ENCODE measurements at places on chromosomes 1 and 21.

DNA sequence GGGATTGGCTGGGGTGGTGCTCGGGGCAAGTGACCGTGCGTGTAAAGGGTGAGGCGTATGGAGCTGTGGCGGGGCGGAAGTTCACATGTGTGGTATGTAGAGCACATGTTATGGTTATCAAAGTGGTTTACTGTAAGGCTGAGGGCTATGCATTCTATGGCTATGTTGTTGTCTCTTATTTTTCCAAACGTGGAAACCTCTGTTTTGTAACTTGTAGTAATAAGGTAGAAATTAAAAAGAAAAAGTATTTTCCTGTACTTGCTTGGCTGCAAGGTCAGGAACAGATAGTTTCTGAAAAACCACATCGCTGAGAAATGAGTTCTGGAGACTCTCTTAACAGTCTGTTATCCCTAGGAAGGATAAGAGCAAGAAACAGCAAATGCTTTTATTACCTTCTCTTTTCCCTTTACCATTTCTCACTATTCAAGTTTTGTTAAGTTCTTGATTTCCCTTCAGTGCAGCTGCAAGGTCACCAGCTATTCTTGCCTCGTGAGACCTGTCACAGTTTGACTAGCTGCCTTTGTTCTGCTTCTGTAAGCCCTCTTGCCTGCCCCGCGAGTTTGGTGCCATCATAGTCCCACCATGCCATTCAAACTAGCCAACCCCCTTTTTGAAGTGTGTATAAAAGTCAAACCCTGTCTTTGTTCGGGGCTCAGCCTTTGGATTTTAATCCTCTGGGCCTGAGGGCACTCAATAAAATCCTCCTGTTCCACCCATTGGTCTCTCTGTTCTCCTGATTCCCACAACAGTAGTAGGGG is 9.5 kb downstream of the RNU1-2 start:
- peak; percentile 67 for DNase-seq

- no peak for DNase-seq
These were observed 8.6 kb downstream of the ST6GALNAC3 start for GRCh38 chr1:76083189-76083588.

DNA sequence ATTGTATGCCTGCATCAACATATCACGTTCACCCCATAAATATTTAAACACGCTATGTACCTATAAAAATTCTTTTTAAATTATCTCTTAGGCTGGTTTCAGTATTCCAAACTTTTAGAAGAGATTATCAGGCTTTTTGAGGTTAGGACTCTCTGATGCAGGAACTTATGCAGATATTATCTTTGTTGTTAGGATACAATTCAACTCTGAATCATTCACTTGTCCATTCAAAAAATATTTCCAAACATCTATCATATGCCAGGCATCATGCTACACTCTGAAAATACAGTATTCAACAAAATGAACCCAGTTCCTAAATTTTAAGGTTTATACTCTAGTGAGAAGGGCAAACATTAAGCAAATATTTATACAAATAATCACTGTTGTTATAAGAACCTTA is 40.5 kb downstream of the ASH1L start:
- DNase-seq: no peak

GRCh38 chr21:30717105-30717504 is 1.5 kb downstream of the KRTAP21-3 start:
- no peak for DNase-seq

DNA sequence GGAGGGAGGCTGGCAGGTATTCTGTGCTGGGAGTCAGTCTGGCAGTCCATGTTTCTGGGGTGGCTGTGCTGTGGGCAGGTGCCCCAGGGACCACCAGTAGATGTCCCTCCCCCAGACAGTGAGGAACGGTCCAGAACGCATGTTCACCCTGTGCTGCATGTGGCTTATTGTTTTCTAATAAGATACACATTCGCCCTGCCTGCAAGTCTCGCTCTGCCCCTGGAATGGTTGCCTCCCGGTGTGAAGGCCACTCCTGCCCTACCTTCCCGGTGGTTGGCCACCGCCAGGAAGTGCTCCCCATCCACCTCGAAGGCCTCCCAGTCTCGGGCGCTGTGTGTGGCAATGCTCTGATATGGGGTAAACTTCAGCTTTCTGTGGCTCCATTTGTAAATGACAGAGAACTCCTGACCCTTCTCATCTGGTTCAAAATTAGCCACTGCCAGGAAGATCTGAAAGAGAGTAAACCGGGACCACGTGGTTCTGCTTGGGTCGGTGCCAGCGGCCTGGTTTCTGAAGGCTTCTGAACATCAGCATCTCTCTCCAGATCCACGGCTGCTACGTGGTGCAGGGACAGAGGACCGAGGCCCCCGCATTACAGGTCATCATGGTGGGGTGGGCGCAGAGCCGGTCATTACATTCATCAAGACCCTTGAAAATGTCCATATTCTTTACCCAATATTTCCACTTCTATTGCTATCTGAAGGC is 14.5 kb downstream of the KRTAP10-1 start:
- no peak for DNase-seq

GRCh38 chr1:31510853-31511789 is 65.2 kb upstream of the TINAGL1 start:
- no peak for DNase-seq

- no peak for DNase-seq
These were observed 52.1 kb downstream of the COL6A1 start for GRCh38 chr21:46033410-46034400.

DNA sequence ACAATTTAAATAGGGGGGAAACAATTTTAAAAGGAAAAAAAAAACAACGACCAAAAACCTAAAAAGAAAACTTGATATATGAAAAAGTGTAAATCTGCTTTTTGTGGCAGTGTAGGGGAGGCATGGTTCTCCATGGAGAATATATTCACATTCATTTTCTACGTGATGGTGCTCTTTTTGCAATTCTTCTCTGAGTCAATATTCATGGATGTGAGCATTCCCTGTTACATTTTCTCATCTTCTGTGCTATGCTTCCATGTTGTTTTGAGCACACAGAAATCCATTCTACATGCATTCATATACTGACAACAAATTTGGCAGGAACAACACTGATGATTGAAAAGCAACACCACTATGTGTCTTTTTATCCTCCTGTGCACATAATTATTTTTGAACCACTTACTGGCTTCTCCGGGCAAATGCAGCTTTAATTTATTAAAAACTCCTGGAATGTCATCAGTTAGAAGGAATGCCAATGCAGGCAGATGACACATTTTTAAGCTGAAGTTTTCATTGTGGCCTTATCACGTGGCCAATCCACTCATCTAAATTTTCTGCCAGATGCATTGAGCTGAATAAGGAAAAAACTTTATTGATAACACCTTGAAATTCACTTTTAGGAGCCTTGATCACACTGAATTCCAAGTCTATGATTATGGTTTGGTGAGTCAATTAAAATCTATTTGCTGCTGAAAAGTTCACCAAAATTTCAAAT is 590.6 kb downstream of the NUF2 start:
- no peak for DNase-seq

DNA sequence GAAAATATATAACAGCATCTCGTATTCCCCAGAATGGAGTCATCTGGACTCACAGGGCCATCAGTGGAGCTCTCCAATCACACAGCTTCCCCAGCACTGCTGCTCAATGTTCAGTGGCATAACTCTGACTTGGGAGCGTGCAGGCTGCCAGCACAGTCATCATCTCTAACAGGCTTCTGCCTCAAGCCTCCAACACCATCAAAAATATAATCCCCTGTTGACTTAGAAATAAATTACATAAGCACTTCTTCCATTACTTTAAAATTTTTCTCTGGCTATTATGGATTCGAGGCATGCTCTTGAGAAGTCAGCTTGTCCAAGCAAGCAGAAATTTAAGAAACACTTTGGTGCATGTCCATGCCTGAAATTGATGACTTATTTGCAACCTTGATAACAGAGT is 6.2 kb downstream of the DUSP23 start:
- no peak for DNase-seq

GRCh38 chr1:109477821-109478220 is 5.9 kb upstream of the ATXN7L2 start:
- DNase-seq: no peak

DNA sequence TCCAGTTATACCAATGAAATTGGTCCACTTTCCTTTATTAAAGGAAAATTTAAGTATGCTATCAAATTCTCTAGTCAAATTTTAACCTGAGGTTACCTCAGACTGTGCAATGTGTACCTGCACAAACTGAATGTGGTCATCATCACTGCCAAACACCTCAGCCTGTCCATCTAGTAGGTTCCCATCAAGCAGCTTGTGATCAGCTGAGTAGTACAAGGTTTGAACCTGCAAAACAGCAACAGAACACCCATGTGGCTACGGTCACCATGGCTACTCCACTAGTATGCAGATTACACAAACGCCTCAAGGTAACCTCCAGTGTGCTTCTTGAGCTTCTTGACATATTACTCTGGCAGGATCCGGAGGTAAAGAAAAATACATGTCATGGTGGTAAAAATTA is 11.6 kb downstream of the IVNS1ABP start:
- DNase-seq: no peak

GRCh38 chr1:55702064-55702463 is 486.9 kb upstream of the USP24 start:
- no peak for DNase-seq

- no peak for DNase-seq
These were observed 1265.1 kb downstream of the BRINP3 start for GRCh38 chr1:189212606-189213005.

GRCh38 chr1:47853059-47853458 is 144.1 kb downstream of the TRABD2B start:
- no peak for DNase-seq

- DNase-seq: no peak
These were observed 26.7 kb downstream of the ATP1B1 start for GRCh38 chr1:169133228-169133576.

DNA sequence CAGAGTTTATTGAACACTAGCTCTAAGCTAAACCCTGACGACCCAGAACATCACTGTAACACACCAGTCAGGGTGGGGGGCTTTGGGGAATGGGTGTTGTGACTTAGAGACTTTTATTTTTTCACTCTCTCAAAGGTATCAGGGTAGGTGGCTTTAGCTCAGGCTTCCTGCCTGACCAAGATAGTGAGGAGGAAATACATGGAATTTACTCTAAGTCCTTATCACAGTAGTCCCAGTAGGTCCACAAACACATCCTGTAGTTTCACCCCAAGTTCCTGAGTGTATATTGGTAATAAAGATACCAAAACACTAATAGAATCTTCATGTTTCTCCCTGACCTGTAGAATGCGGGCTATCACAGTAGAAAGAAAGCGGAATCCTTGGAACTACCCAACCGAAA is 15.1 kb downstream of the GJA5 start:
- no peak for DNase-seq

- DNase-seq: no peak
These were observed 50.4 kb upstream of the LRRC8D start for GRCh38 chr1:89770391-89770790.

- DNase-seq: no peak
These were observed 82.2 kb upstream of the BARHL2 start for GRCh38 chr1:90799326-90799725.

- DNase-seq: no peak
These were observed 299.8 kb downstream of the DUSP10 start for GRCh38 chr1:221442056-221442455.

DNA sequence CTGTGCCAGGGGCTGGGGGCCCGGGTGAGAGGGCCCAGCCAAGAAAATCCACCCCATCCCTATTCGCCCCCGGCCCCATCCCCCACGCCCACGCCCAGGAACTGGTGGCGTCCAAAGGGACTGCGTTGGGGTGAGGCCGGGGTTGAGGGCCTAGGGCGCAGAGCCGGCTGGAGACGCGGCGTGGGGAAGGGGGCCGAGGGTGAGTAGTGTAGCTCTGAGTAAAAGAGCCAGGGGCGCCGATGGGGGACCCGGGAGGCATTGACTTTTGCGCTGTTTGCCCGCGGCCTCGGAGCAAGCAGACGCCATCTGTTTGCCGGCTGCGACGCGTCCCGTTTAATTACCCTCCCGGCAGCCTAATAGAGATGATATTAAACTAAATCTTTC is 3.5 kb upstream of the DMRTA2 start:
- no peak for DNase-seq

GRCh38 chr21:44849616-44850130 is 23.8 kb downstream of the PTTG1IP start:
- DNase-seq: no peak

- no peak for DNase-seq
These were observed 1.8 kb downstream of the SHC1 start for GRCh38 chr1:154968731-154969130.

- DNase-seq: no peak
These were observed 2.9 kb downstream of the CD84 start for GRCh38 chr1:160576390-160576789.

GRCh38 chr1:87176514-87176913 is 152.2 kb upstream of the LMO4 start:
- no peak for DNase-seq

GRCh38 chr1:75996196-75996595 is 64.0 kb upstream of the ASB17 start:
- no peak for DNase-seq

DNA sequence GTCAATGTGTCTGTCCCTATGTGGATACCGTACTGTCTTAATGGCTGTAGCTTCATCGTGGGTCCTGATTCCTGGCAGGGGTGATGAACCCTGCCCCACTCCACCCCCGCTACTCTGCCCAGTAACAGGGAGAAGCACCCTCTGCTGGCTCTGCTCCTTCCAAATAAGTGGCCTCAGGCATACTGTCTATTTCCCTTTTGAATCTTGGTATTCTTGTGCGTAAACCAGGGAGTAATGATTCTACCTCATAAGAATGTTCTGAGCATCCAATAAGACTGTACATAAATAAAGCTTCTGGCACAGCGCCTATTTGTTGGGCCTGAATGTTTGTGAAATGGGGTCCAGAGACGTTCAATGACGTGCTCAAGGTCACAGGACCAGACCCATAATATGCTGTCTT is 35.2 kb upstream of the CTPS1 start:
- DNase-seq: no peak

GRCh38 chr1:6054596-6054995 is 8.9 kb downstream of the KCNAB2 start:
- DNase-seq: no peak

GRCh38 chr1:228691926-228692325 is 43.4 kb upstream of the RHOU start:
- peak; percentile 22 for DNase-seq

- no peak for DNase-seq
These were observed 48.7 kb upstream of the NFASC start for GRCh38 chr1:204821924-204822323.

GRCh38 chr1:4562321-4562720 is 92.1 kb upstream of the AJAP1 start:
- DNase-seq: no peak

- DNase-seq: no peak
These were observed 114.2 kb downstream of the EDEM3 start for GRCh38 chr1:184640505-184640904.

DNA sequence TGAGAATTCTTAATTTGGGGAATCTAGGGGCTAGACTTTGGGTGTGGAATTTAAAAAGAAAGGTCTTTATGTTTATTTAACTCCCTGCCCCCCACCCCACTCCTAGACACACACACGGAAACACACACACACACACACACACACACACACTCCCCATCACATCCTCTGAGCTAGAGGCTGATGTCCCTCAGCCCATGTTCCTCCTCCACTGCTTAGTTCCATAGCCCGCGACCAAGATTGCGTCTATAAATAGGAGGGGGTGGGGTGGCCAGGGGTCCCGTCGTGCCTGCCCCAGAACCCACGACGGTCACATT is 655 bp upstream of the KIRREL1 start:
- no peak for DNase-seq

Measured in CD4-positive, alpha-beta T cell treated with Interferon alpha-2 for 1 hour (primary cell).